ENCODE measurements at places on chromosomes 1 and 21.

DNA sequence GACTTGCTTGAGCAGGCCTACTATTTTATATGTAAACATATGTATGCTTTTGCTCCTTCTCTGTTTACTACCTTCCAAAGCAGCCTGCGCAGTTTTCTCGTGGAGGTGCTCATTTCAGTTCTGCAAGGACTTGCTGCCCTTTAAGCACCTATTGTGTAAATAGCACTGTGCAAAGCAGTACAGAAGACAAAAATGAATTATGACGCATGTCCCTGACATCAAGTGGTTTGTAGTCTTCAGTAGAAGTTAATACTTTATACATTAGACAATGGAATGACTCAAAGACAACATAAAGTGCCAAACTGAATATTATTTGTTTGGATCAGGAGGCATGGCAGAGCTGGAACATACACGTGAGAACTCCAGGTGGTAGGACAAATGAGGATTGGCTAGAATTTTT is 611.7 kb downstream of the LMO4 start:
- no peak for DNase-seq

DNA sequence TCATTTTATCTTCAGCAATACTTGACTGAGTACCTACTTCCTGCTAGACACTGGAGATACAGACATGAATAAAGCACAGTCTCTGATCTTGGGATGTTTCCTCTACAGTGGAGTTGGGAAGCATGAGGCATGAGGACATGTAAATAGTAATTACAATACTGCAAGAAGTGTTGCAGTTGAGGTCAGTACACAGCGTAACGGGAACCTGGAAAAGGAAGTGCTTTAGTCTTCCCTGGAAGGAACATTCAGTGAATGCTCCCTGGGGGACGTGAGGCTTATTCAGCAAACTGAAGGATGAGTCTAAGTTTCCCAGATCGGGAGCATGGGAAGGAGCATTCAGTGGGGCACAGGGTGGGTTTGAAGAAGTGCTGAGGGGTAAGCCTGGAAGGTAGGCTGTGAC is 112.4 kb downstream of the PIK3R3 start:
- no peak for DNase-seq

DNA sequence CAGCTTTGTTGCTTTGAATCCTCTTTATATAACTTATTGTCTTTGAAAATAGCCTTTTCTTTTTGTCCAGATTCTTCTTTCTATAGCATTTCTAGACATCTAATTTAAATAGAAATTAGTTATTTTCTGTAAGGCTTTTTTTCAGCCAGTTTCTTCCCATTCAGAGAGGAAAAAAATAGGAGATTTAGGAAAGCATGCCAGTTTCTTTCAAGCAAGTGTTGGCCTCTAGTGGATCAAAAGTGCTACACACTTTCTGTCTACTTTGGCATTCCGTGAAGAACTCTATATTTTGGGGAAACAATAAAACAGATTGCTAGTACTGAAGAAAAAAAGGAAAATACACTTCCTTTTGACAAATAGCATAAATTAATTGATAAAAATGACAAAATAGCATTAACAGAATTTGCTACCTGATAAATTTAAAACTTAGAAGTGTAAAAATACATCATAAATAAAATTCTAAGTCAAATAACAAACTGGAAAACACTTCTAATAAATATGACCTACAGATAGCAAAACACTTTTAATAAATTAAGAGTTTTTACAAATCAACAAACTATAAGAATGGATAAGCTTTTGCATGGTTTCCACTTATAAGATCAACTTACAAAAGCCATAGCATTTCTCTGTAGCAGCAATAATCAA is 13.1 kb upstream of the EXO1 start:
- DNase-seq, result no peak

DNA sequence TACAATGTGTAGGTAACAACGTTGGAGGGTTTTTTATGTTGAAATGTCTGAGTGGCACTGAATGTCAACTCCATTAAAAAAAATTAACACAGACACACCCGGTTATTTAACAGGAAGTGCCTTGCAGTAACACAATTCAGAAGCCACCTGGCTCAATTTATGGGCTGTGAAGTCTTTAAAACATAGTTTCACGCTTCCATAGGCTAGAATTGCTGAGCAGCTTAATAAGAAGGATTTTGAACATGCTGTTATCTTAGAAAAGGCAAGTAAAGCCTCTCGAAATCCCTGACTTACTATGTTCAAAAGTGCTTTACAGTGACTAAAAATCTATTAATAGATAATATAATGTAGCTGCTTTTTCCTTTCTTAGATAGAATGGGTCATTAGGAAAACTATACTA is 19.7 kb downstream of the SRSF4 start:
- no peak for DNase-seq

DNA sequence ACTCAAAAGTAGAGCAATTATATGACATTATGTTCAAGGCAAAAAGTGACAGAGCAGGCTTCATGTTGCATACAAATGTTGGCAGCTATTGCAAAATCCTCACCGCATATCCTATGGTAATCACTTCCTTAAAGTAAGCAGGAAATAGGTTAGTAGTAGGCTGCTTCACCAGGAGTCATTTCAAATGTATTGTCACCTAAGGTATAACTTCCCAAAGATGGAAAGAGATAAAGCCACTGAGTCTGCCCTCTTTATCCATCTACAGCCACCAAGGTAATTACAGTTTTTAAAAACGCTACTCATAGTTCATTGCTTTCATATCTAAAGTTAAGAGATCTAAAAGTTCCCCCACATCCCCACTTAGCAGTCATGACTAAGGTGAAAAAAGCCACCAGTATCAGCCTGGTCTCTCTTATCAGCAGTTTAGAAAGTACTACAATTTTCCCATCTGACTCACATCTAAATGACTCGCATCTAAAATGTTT is 31.6 kb upstream of the UBE2U start:
- no peak for DNase-seq

DNA sequence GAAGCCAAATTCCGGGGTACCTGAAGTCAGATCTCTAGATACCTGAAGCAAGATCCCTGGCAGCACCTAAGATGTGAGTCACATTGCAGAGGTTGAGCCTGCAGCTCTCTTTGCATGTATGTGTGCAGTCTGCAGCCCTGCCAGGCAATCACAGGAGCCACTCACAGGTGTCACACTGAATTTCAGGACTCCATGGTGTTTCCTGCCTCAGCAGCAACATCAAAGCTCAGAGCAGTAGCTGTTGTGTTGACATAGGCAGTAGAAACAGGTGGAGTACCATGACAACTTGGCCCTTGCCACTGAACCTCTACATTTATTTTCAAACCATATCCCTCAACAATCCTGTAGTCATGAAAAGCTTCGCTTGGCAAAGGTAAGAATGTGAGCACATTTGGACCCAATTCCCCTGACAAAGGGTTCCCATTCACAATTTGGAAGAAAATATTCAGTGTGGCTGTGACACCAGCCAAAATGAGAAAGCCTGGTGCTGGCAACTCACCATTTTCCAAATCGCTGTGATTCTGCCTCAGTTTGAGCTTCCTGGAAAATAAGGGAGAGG is 419.8 kb upstream of the NFIA start:
- DNase-seq, result no peak

Data from hematopoietic multipotent progenitor cell treated with erythropoietin and hydrocortisone succinate and interleukin-3 and kit ligand, for 17 days (in vitro differentiated cells).